Activated naive CD8-positive, alpha-beta T cell treated with anti-CD3 and anti-CD28 coated beads, Interleukin-2, amount 50 U/mL, for 16 hours (primary cell): ENCODE measurements at places on chromosomes 6 and 20.

GRCh38 chr6:155418017-155418761, 37.5 kb downstream of the NOX3 start:
- DNase-seq: peak; percentile 54

- no peak for DNase-seq
These were observed 10.2 kb downstream of the RPRD1B start for GRCh38 chr20:38043512-38044300.

DNA sequence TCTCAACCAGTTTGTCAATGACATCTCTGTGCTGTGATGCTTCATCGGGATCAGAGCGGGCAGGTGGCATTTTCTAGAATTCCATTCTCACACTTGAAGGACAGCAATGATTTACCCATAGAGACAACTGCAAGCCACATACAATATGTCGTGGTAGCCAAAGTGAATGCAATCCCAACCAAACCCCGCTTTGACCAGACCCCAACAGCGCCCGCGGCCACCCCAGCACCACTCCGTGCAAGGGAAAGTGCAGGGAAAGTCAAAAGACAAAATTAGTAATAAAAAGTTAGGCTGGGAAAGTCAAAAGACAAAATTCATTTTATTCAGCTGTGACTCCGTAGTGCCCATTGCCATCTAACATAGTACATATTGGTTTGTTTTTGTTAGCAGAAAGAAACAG, 88.8 kb upstream of the EYA2 start:
- no peak for DNase-seq

GRCh38 chr20:44187772-44188709, 1.1 kb upstream of the JPH2 start:
- DNase-seq: no peak

DNA sequence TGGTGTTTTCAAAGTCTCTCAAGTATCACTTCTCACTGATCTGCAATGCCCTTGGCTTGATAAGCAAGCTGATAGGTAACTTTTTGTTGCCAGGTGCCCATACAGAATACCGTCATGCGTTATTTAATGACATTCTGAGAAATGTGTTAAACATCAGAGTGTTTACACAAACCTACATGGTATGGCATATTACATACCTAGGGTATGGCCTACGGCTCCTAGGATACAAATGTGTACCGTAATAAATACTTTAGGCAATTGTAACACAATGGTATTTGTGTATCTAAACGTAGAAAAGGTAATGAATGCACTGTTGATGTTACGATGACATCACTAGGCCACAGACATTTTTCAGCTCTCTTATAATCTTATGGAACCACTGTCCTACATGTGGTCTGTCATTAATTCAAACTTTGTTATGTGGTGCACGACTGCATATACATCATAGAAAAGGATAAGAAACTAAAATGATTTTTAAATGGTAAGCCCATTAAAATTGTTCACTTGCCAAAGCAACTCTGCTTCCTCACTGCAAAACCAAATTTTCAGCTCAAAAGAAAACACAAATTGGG, 35.7 kb downstream of the CSNK2A1 start:
- DNase-seq: no peak

GRCh38 chr20:41049451-41049850, 20.8 kb downstream of the TOP1 start:
- DNase-seq: no peak

GRCh38 chr20:56428881-56429280, 16.8 kb downstream of the CASS4 start:
- DNase-seq: no peak

DNA sequence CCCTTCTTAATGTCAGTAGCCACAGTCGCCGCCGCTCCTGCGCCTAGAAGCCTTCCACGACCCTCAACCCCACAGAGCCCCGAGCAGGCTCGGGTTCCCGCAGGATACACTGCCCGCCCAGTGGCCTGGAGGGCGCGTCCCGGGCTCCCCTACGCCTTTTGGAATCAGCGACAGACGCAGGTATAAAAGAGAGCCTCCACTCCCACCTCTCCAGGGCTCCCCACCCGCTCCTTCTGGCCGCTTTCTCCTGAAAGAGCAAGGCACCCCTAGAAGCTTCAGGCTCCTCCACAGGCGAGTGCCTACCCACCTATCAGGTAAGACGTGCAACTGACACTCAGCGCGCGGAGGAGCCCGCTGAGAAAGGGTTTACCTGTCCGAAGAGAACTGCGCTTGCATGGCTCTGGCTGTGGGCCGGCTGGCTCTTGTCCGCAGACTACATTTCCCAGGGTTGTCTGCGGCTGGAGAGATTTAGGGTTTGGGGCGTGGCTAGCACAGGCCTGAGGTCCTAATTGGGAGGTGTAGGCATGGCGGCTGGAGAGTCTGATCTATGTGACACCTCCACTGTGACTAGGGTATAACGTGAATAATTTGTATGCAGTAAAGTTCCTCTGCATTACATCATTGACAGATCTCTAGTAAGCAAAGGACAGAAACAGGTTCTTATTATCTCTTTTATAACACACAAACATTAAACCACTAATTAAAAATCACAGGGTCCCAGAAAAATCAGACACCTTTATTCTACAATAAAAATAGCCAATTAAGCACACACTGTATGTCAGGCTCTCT, 13.5 kb upstream of the ZNF391 start:
- peak; percentile 41 for DNase-seq

- no peak for DNase-seq
These were observed 41.0 kb upstream of the FAM50B start for GRCh38 chr6:3808199-3808598.

DNA sequence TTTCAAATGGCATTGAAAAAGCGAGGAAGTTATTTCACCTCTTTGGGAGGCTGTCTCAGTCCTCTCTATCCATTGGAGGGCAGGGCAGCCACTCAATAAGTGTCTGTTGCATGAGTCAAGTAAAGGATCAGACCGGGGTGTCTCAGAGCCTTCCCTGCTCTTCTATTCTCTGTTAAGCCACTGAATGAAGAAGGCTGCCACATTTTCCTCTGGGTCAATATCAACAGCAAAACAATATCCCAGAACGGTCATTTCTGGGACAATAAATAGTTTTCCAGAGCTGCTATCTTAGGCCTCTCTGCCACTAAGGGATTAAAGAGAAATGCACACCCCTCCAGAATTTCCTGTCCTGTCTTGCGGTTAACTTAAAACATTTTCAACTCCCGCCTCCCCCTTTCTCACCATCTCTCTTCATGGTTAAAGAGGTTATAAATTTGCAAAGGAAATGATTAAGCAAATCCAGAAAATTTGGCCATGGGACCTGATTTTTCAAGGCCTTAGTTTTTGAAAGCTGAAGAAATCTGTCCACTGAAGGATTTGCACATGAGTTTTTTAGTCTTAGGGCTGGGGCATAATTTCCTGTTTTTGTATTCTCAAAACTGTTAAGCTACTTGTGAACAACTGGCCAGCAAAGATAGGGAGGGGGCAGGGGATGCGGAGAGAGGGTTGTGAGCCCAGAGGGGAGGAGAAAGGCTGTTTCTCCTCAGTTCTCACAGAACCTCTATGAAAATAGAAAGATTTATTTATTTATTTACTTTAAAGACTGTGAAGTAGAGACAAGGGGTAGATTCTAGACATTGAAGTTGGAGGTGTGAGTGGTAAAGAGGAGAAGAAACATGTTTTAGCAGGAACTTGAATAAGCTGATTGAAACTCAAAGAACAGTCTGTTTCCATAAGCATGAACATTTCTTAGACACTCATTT, 135.7 kb downstream of the BCAS1 start:
- no peak for DNase-seq

DNA sequence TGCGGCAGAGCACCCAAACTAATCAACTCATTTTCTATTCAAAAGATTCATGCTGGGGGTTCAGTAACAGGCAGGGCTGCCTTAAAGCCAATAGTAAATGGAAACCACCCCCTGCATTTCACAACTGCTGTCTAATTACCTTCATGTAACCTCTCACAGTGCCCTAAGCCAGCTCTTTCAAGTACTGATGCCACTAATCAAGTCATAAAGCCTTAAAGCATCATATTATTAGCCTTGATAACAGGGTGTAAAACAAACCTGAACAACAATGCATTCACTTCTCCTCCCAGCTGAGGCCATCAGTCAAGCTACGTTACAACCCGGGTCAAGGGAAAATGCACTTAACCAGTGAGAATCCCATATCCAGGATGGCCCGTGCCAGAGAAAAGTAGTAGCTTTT, 33.0 kb downstream of the TRERF1 start:
- no peak for DNase-seq

DNA sequence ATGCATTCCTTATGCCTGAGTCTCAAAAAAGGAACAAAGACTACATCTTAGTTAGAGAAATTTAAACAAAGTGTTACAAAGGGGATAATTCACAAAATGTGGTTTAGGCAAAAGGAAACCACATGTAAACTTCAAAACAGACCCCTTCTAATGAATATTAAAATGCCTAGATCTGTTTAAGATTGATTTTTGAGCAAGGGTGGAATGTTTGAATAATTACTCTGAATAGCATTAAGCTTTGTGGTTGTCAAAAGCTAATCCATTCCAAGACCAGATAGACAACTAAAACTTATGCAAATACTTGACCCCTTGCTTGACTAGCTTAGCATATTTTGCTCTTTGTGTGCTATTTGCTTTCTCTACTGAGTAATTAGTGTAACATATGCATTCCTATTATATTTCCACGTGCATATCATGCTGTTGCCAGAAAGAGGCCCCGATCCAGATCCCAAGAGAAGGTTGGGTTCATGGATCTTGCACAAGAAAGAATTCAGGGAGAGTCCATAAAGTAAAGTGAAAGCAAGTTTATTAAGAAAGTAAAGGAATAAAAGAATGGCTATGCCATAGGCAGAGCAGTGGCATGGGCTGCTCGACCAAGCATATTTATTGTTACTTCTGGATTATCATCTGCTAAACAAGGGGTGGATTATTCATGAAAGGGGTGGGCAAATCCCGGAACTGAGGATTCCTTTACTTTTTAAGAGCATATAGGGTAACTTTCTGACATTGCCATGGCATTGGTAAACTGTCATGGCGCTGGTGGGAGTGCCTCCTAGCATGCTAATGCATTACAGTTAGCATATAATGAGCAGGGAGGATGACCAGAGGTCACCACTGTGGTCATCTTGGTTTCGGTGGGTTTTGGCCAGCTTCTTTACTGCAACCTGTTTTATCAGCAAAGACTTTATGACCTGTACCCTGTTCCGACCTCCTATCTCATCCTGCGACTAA, 1193.4 kb upstream of the EYS start:
- no peak for DNase-seq

DNA sequence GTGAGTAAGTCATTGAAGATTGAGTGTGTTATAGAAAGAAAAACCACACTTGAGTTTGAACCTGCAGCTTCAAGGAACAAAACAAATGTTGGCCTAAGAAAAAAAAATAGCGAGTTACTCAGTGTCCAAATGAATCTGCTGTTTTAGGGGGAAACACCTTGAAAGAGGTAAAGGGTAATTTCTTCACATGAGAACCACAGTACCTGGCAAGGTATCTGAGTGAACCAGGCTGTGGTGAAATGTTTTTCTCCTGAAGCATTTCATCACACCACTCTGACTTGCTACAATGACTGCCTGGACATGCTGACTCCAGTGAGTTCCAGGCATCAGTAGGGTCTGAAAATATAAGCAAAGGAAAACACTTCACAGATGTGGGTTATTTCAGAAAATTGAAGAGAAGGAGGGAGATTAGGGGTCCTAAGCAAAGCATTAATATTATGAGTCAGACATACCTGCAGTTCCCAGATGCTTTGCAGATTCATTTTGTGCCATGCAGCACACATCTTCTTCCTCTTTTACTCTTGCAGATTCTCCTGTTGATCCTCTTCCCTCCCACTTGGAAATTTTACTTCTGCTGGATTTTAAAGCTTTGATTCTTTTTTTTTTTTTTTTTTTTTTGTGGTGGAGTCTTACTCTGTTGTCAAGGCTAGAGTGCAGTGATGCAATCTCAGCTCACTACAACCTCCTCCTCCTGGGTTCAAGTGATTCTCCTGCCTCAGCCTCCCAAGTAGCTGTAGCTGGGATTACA, 206.2 kb upstream of the SGK1 start:
- DNase-seq: no peak

- no peak for DNase-seq
These were observed 23.7 kb upstream of the RBPJL start for GRCh38 chr20:45282700-45283550.

GRCh38 chr20:63520504-63520933, at the start of gene PPDPF:
PPDPF (plus strand) TSS chr20:63520765; CDS start chr20:63521309, 544 bp downstream.
- DNase-seq: peak; percentile 58

DNA sequence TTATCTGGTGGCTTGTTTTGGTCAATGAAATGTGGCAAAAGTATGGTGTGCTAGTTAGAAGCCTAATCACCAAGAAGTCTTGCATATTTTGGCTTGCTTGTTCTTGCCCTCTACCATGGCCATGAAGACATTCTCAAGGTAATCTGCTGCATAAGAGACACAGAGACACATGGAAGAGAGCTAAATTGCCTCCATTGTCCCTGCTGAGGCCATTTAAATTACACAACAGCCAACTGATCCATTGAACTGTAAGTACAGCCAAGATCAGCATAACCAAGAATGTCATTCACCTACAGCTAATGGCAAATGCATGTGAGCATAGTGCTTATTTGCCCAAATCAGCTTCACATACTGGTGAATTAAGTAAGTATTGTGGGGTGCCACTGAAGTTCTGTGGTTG, 603.8 kb downstream of the FRK start:
- no peak for DNase-seq

- DNase-seq: no peak
These were observed 150.7 kb upstream of the MLN start for GRCh38 chr6:33954453-33954852.

GRCh38 chr20:3541887-3542721, 71.3 kb downstream of the ATRN start:
- no peak for DNase-seq

DNA sequence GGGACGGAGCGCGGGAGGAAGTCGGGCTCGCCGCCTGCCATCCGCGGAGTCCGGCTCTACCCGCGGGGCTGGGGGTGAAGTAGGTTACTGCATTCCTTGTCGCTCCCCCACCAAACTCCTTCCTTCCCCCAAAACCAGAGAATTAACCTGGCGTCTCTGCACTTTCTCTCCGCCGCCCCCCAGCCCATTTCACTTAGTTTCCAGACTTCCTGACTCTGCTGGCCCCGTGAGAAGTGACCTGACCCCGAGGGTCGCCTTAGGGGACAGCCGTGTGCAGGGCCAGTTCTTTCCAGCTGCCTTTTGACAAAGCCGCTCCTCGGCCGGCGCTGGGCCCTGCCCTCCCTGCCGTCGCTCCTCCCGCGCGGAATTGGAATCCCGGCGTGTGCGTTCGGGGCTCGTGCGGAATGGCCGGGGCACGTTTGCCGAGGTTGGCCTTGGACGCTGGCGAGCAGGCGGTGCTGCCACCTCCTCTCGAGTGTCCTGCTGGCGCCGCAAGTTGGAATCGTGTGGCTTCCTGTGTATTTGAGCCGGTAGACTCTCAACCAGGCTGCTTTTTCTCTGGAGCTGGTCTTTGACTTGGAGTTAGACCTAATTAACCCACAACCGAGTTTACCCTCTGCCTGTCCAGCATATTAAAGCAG, 650 bp downstream of the DCBLD1 start:
- no peak for DNase-seq

GRCh38 chr20:11338496-11339306, 579.0 kb upstream of the BTBD3 start:
- no peak for DNase-seq

DNA sequence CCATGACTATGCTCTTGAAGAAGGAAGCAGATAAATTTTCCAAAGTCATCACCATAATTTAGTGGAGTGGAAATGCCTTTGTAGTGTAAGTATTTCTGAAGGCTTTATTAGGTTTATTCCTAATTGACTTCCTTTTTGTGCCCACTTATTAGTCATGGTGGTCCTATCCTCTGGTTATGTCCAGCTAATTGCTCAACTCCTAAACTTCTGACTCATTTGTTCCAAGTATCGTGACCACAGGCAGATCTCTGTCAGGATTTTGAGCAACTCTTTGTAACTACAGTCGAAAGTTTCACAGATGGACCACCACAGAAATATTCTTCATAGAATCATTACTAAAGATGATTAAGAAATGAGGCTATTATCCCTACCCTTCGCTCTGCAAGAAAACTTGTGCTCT, 315.6 kb upstream of the PTCHD4 start:
- DNase-seq: no peak
